Activated CD8-positive, alpha-beta memory T cell treated with anti-CD3 and anti-CD28 coated beads for 4 hours (primary cell): ENCODE measurements at places on chromosomes 7 and 10.

DNA sequence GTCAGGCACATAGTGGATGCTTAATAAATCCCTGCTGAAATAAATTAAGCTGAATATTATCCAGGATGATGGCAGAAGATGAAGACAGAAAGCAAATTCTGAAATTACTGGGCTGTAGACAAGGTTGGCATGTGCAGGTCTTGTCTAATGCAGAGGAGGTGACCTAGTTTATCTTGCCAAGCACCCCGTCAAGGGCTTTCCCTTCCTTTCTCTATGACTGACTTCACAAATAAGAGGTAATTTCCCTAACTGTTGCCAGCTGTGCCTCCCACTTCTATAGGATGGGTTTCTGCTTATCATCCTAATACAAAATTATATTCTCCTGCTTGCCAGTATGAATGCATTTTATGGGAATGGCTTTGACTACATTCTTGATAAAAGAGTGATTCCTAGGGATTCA is 38.0 kb downstream of the LHFPL3 start:
- DNase-seq = no peak

DNA sequence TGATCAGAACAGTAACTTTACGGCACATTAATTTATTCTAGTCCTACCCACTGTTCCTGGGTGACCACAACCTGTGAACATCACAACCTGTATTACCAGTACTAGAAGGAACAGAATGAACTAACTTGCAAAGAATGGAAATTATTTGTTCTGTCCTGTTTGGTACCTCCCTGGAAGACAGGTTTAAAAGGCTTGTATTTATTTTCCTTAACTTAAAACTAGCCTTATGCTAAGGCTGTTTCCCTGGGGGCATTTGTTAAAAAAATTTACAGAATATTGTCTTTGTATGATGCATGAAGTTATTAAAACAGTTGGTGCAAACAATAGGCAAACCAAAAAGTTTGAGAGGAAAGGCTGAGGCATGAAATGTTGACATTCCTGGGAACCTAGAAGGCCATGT is 132.7 kb downstream of the DNAJC1 start:
- no peak for DNase-seq

DNA sequence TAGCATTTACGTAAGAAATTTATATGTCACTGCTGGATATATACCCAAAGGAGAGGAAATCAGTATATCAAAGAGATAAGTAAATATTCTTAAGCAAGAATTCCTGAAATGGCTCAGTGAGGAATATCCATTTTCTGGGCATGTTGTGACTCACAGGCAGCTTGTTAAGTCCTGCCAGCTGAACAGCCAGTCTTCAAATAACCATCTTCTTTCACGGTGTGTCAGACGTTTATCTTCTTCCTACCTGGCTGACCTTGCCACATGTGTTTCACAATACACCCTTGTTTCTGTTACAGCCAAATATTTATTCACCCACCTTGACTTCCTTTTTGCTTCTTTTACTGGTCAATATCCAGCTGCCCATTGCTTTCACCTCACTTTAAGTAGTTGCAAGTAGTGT is 648.1 kb downstream of the ANKRD7 start:
- no peak for DNase-seq

DNA sequence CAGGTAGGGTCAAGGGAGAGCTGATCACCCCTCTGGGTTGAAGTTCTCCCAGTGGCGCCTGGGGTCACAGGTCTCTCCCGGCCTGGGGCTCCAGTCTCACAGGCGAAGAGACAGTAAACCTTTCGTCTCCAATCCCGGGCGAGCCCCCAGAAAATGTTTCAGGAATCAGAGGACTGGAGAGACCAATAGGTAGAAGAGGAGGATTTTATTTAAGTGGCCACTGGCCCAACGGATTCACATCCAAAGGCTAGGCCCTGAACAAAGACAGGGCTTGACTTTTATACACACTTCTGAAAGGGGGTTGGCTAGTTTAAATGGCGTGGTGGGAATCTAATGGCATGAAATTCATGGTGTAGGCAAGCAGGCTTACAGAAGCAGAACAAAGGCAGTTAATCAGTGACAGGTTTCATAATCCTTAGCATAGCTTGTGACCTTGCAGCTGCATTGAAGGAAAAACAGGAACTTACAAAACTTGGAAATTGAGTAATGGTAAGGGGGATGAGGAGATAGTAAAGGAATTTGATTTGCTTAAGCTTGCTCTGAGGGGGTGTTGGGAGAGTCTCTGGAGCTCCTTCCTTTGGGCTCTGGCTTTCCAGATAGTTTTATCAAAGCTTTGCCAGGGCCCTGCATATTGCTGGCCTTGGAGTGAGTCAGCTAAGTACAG is 105.5 kb downstream of the TRIM24 start:
- no peak for DNase-seq

- no peak for DNase-seq
These were observed 22.3 kb downstream of the CHST12 start for GRCh38 chr7:2425749-2426148.

DNA sequence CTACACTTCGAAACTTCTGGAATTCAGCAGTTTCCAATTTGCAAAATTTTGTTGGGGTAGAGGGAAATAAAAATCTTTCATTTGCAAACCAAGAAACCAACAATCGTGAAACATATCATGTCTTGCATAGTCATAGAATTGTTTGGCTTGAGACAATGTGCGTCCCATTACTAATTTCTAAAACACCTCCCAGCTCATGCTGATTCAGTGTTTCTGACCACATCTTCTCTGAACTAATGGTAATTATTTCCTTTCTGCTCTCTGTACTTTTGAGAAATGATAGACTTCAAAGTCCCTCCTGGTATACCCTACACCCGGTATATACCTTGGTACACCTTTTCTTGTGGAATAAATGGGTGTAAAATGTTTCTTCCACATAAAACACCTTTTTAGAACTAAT is 41.8 kb upstream of the TSPAN13 start:
- no peak for DNase-seq

- no peak for DNase-seq
These were observed 241.5 kb downstream of the PHTF2 start for GRCh38 chr7:78039790-78040776.

- no peak for DNase-seq
These were observed 35.0 kb downstream of the ZFAND2A start for GRCh38 chr7:1124816-1125602.

GRCh38 chr7:92963566-92963965 is 127.2 kb upstream of the CDK6 start:
- no peak for DNase-seq

GRCh38 chr10:76429368-76430060 is 998.1 kb downstream of the LRMDA start:
- no peak for DNase-seq

- DNase-seq = no peak
These were observed 438.0 kb downstream of the CNTNAP2 start for GRCh38 chr7:146554556-146554955.

- no peak for DNase-seq
These were observed 928 bp upstream of the CSTF2T start for GRCh38 chr10:51700228-51700817.

DNA sequence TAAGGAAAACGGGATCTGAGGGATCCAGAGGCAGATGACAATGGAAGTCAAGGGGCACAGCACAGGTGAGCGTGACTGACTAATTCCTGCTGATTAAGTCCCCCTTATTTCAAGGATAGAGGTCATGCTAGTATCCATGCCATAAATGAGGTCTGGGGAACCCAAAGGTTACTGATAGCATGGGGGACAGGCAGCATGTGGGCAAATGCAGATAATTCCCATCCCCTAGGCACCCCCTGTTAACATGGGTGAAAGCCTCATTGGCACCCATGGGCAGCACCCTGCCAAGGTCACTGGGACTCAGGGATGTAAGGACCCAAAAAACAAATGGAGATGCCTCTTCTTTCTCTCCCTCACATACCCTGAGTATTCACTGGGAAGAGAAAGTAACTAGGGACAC is 139.7 kb downstream of the WDR11 start:
- no peak for DNase-seq

DNA sequence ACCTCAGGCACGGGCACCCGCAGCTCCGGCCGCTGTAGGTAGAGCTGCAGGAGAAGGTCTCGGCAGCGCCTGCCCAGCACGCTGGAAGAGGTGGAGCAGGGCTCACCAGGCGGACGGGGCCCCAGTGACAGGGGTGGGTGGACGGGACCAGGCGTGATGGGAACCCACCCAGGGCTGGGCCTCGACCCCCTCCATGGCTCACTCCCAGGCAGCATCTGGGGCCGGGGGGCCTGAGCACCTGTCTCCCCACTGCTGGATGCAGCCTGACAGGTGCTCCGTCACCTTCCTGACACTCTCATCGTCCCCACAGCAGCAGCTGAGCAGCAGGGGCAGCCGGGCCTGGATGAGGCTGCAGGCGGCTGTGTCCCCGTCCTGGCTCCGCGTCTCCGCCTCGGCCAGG is 16.7 kb upstream of the MICALL2 start:
- no peak for DNase-seq

GRCh38 chr7:92953657-92954056 is 117.3 kb upstream of the CDK6 start:
- DNase-seq = no peak

GRCh38 chr7:422886-423225 is 96.8 kb downstream of the PDGFA start:
- no peak for DNase-seq

- no peak for DNase-seq
These were observed 1.1 kb upstream of the HOXA1 start for GRCh38 chr7:27096768-27097514.

DNA sequence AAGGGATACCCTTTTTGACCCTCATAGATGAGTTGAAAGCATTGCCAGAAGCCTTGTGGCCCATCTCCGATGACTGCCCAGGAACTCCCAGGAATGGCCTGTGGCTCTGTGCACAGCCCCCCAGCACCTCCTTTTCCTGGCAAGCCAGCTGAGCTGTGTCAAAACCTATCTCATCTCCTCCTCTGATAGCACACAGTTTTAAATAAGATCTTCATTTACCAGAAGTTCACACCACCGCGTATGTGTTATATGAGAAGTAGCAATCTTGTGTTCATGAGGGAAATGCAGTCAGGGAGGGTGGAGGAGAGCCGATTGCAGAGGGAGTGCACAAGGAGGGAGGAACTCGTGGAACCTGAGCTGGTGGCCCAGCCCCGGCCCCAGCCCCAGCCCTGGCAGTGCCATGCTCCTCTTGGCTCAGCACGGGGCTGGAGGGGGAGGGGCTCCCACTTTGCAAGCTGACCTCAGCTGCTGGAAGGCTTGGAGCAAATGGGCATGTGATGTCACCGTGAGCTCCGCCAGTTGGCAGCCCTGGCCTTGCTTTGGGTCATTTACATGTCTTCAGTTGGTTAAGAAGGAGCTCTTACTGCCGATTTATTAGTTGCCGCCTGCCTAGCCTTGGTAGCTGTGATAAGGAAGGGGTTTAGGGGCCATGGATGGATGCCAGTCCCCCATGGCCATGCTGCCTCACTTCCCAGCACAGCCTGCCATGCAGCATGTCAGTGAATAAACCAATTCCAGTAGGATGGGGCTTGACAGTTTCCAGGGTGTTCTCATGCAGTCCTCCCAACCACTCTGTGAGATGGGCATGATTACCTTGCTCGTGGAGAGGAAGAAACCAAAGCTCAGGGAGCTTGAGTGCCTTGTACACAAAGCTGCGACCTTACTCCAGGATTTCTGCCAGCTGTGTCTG is 20.0 kb downstream of the UNC5B start:
- no peak for DNase-seq

- no peak for DNase-seq
These were observed 3.3 kb downstream of the JMJD1C start for GRCh38 chr10:63462442-63462841.

GRCh38 chr10:85557077-85557476 is 809.5 kb downstream of the GRID1 start:
- DNase-seq = no peak

GRCh38 chr7:110017405-110017804 is 1073.5 kb upstream of the LRRN3 start:
- no peak for DNase-seq

- DNase-seq = no peak
These were observed 22.0 kb upstream of the BTRC start for GRCh38 chr10:101331956-101332355.

DNA sequence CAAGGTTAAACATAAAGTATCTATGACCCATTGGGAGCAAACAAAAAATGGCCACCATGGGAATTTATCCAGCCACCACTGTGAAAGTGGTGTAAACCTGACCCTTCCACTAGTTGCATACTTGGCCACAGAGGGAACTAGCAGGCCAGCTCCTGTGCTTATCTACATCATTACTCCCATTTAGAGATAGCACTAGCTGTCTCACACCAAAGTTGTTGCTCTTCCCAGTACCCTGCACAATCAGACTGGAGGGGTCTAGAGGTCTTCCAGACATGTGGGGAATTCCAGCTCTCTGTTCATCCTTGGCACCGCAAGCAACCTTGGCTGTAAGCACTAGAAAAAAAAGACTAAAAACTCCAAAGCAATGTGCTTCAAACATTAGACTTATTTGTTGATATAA is 113.9 kb downstream of the IPMK start:
- no peak for DNase-seq

DNA sequence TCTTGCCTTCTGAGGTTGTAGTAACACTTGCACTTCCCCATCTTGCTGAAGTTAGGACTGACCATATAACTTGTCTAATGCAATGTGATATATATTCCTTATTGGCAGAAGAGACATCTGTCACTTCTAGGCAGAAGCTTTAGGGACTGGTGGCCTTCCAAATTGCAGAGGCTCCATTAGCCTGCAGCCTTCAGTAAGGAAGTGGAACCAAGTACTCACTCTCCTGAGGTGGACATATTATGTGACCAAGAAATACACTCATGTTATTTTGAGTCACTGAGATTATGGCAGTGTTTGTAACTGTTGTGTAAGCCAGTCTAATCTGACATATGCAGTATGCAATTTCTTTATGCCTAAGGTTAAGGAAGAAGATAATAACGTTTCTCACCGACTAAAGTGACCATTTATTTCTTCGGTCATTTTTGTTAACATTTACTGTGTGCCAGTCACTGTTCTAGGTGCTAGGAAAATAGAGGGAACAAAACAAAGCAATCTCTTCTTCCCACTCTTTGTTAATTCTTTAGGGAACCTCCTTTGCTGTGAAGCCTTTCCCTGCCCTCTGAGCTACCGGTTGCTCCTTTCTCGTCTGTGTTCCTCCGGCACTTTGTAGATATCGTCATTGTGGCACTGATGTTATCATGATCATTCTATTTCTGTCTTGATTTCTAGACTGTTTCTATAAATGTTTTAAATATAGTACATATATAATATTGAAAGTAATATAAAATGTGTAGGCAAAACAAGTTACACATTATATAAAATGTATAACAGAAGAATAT is 52.9 kb upstream of the HBP1 start:
- DNase-seq = no peak

DNA sequence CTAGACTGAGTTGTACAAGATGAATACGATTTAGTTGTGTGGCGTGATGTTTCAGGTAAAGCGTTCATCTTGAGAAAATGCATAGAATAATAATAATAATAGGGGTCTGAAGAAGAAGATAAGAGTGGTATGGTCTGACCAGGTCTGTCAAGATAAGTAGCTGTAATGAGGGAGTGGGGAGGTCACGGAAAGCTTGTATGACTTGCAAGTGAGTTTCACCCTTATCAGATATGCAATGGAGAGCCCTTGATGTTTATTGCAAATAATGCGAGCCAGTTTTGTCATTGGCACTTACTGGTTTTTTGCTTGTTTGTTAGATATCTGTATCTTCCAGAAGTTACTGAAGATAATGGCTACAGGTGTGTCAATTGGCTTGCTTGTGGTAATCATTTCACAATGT is 611.5 kb downstream of the CNTNAP2 start:
- DNase-seq = no peak

GRCh38 chr7:113404245-113404644 is 285.9 kb upstream of the SMIM30 start:
- no peak for DNase-seq
